ENCODE measurements at places on chromosomes 4 and X. TPM values are rescaled to one million over a fixed set of nuclear protein-coding genes. Genes with fewer than 3 reads are reported as not detected.

DNA sequence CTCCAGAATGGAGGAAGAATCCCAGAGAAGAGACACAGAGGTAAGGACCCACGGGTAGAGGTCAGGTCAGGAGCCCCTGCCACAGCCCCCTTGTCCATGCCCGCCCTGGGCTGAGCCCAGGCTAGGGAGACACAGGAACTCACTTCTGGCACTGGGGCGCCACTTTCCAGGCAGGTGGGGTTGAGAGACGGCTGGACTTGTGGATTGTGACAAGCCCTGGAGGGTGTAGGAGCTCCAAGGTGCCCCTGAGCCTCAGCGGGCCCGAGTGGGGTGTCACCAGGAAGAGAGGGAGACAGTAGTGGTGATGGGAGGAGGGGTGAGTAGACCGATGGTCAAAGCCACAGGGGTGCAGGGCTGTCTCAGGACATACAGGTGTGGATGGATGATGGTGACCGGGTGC, 58.9 kb downstream of the WFS1 start:
- H3K4me1 ChIP-seq = no peaks in the 10 kb centered on the region
- H3K4me3 ChIP-seq = no peak overlapping the region

DNA sequence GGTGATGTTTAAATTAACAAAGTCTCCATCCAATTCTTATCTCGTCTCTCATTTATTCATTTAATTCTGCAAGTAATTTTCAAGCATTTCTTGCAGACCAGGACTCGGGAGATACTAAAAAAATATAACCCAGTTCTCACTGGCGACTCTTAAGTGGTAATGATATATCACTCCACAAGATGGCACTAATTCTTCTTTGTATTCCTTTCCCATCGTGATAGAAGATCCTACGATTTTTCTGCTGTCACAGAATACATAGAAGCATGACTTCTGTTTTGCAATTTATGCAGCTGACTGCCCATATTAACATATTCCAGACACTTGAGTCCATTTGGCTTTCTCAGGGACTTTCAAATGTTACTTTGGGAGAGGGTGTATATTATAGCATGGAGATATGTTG, 64.0 kb upstream of the FGF13 start:
- H3K27me3 ChIP-seq = no peaks in the 10 kb centered on the region
- no peaks in the 10 kb centered on the region for H3K4me1 ChIP-seq
- no peak for DNase-seq
- no peak overlapping the region for H3K4me3 ChIP-seq

STOX2 gene
- 4.1 TPM for total RNA-seq

FABP2 gene
- not detected for total RNA-seq

SEPTIN11 gene
- 97.7 TPM for total RNA-seq

GRCh38 chr4:41957634-41958033, 22.4 kb downstream of the TMEM33 start:
- no peaks in the 10 kb centered on the region for H3K4me1 ChIP-seq
- H3K36me3 ChIP-seq = no peaks in the 10 kb centered on the region
- no peaks in the 10 kb centered on the region for H3K27me3 ChIP-seq
- H3K4me3 ChIP-seq = no peak overlapping the region
- no peak for DNase-seq
- no peak overlapping the region for H3K27ac ChIP-seq

- H3K4me1 ChIP-seq = no peaks in the 10 kb centered on the region
- H3K27me3 ChIP-seq = no peaks in the 10 kb centered on the region
- H3K36me3 ChIP-seq = no peaks in the 10 kb centered on the region
- H3K27ac ChIP-seq = no peak overlapping the region
- DNase-seq = no peak
- H3K4me3 ChIP-seq = no peak overlapping the region
These were observed 21.1 kb upstream of the TADA2B start for GRCh38 chr4:7021930-7022664.

ADGRG2 gene
- 18.7 TPM for total RNA-seq

DNA sequence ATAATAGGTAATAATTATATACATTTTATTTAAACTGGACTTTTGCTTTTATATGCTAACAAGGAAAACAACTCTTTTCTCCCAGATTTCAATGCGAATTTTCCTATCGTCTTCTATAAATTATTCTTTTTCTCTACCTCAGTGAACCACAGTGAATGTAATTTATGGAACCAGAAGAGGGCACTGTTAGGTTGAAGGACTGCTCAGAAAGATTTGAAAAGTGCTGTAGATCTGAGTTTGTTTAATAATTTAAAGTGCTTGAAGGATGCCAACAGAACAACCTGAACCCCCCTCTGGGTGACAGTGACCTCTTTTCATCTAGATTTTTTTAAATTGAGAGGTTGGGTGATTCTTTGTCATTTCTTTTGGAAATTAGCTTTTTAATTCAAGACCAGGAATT, 54.9 kb downstream of the PHOX2B start:
- no peaks in the 10 kb centered on the region for H3K4me1 ChIP-seq
- no peak overlapping the region for H3K27ac ChIP-seq
- H3K36me3 ChIP-seq = no peaks in the 10 kb centered on the region

SYN1 gene
- not detected for total RNA-seq

DNA sequence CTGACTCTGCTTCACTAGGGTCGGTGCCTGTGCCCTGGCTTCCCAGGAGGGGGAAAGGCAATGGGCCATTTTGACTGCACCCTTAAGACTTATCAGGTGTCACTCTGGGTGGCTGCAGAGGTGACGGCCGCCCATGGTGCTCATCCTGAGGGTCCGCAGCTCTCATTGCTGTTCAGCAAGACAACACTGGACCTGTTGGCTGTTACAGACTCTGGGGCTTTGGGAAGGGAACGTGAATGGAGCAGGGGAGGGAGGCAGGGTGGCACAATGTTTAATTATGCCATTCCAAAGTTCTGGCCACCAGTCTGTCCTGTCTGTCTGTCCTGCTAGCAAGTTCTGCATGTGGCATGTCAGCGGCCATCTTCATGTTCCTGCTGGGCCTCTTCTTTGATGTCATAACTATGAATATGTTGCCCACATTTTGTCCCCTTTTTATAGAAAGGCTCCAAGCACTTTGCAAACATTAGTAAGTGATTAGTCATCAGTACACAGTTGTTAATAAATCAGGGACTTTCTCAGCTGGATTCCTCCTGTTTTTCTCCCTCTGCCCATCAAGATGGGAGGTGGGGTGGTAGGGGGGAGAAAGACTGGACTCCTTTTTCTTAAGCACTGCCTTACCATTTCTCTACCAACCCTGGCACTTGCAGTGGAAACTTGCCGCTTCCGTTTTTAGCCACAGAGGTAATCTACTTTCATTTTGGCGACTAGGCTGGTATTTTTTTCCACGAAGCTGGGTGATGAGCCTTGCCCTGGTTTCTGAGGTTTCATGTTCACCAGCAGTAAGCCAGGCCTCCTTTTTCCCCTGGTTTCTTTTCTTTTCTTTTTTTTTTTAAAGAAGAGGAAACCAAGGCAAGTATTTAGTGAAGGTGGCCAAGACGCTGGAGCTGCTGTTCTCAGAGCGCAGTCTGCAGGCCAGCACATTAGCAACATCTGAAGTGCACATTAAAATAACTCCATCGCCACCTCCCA, 88.6 kb upstream of the TRIM2 start:
- no peaks in the 10 kb centered on the region for H3K4me1 ChIP-seq
- no peak for DNase-seq
- H3K36me3 ChIP-seq = no peaks in the 10 kb centered on the region
- no peaks in the 10 kb centered on the region for H3K27me3 ChIP-seq
- H3K27ac ChIP-seq = peak overlapping the region; percentile 65

GRCh38 chrX:115531818-115532403, 29.1 kb upstream of the PLS3 start:
- H3K36me3 ChIP-seq = no peaks in the 10 kb centered on the region
- no peak for DNase-seq
- no peak overlapping the region for H3K27ac ChIP-seq
- no peaks in the 10 kb centered on the region for H3K4me1 ChIP-seq
- no peak overlapping the region for H3K4me3 ChIP-seq
- no peaks in the 10 kb centered on the region for H3K27me3 ChIP-seq

- H3K27ac ChIP-seq = no peak overlapping the region
- no peak for DNase-seq
- no peak overlapping the region for H3K4me3 ChIP-seq
- H3K4me1 ChIP-seq = no peaks in the 10 kb centered on the region
These were observed 313.0 kb upstream of the GRID2 start for GRCh38 chr4:91990726-91991125.

GRCh38 chr4:132593717-132594400, 555.2 kb upstream of the PCDH10 start:
- H3K27ac ChIP-seq = no peak overlapping the region
- no peak overlapping the region for H3K4me3 ChIP-seq
- DNase-seq = no peak
- H3K36me3 ChIP-seq = no peaks in the 10 kb centered on the region
- no peaks in the 10 kb centered on the region for H3K27me3 ChIP-seq

DNA sequence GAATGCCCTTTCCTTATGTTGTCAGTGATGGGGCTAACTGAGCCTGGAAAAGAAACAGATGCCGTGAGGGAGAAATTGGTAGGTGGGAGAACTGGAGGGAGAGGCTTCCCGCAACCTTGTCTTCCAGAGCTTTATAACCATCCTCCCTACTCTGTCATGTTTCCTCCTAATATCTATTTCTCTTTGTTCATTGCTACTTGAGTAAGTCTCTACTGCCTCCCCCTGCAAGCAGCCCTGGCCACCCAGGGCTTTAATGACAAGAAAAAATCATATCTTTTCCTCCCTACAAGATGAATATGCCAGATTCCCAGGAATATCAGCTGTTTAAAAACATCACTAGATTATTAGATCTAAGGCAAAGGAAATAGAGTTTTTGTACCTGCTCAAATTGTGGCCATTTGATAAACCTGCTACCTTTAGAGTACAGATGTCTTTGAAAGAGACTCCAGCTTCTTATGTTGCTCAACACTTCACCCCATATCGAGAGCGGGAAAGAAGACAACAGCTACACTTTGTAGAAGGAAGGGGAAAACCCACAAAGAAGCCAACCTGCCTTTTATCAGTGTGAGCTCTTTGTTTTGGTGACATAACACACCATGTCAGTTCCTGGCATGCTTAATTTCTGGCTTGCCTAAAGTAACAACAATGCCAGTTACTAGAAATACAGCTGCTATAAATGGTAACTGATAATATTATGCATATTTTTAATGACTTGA, 186.6 kb upstream of the LEF1 start:
- no peak overlapping the region for H3K4me3 ChIP-seq
- no peaks in the 10 kb centered on the region for H3K27me3 ChIP-seq
- no peaks in the 10 kb centered on the region for H3K36me3 ChIP-seq
- no peak for DNase-seq

- H3K27ac ChIP-seq = no peak overlapping the region
- H3K4me1 ChIP-seq = no peaks in the 10 kb centered on the region
- no peaks in the 10 kb centered on the region for H3K36me3 ChIP-seq
- no peak for DNase-seq
- no peak overlapping the region for H3K4me3 ChIP-seq
These were observed 54.7 kb upstream of the ARSJ start for GRCh38 chr4:114034189-114034588.

DNA sequence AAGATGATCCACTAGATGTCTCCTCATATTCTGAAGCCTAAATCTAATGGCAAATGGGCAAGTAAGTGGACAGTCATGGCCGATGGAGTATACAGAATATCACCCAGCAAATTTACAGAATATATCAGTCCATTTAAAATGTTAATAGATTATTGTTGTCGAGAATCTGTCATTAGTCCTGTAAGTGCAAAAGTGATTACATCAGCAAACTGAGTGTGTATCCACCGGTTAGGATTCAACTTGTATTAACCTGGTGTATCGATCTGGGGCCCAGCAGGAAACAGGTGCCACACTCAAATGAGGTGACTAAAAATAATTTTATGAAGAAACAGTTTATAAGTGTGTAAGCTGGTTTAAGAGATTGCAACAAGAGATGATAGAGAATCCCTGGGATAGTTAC, 367.9 kb upstream of the FAM47C start:
- no peaks in the 10 kb centered on the region for H3K36me3 ChIP-seq
- DNase-seq = no peak

- DNase-seq = no peak
- H3K36me3 ChIP-seq = no peaks in the 10 kb centered on the region
These were observed 41.6 kb upstream of the GIMD1 start for GRCh38 chr4:106409901-106410889.

GBA3 gene
- 2.4 TPM for total RNA-seq

GRCh38 chr4:11765849-11766453, 337.3 kb upstream of the HS3ST1 start:
- H3K36me3 ChIP-seq = no peaks in the 10 kb centered on the region
- no peaks in the 10 kb centered on the region for H3K4me1 ChIP-seq
- H3K27me3 ChIP-seq = no peaks in the 10 kb centered on the region
- no peak overlapping the region for H3K27ac ChIP-seq
- no peak overlapping the region for H3K4me3 ChIP-seq

DNA sequence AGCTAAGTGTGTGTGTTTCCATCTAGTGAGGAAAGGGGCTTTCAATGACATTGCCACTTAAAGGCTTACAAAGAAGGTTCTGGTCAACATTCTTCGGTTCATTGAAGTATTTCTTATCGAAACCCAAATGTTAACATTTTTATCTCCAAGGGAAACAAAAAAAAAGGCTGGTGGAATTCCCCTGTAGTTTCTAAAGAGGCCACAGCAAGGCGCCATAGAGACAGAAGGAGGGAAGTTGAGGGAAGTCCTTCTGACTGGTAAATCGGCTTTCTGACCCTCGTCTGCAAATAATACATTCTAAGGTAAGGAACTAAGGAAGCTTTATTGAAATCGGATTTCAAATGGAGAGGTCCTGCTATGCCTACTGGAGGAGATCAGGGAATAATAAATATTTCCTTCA, 1.7 kb upstream of the ZFP42 start:
- H3K27me3 ChIP-seq = no peaks in the 10 kb centered on the region
- no peaks in the 10 kb centered on the region for H3K36me3 ChIP-seq
- DNase-seq = no peak
- no peak overlapping the region for H3K27ac ChIP-seq

- H3K4me3 ChIP-seq = no peak overlapping the region
- no peak overlapping the region for H3K27ac ChIP-seq
- H3K4me1 ChIP-seq = no peaks in the 10 kb centered on the region
- H3K36me3 ChIP-seq = no peaks in the 10 kb centered on the region
These were observed 363.3 kb downstream of the PCDH7 start for GRCh38 chr4:31083456-31083855.

PDZD4 gene
- total RNA-seq = 12.6 TPM

MAGEH1 gene
- 99.6 TPM for total RNA-seq

DNA sequence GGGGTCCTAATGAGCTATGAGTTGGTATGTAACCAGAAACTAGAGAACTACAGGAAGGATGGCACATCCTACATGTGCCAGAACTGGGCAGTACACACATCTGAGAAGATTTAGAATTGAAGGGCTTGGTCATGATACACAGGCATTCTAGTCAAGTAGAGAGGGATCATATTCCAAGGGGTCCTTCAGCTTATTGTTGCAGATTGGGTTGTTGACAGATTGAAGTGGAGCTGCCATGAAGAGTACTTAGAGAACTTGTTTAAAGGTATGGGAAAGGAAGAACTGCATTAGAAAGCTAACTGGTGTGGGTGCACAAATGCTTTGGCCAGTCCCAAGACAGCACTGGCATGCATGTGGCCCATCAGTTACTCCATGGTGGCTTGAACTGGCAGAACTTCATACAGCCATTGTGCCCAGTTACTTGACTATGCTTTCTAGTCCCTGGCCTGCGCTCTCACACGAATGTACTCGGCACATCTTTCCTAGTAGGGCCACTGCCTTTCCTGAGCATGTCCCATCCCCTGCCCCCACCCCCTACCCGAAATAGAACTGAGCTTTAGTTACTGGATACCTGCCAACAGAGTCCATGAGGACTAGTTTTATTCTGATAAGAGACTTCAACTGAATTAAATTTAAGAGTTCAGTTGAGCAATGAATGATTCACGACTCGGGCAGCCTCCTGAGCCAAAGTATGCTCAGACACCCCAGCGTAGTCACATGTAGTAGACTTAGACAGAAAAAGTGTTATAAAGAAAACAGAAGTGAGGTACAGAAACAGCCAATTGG, 64.0 kb downstream of the CCNG2 start:
- no peaks in the 10 kb centered on the region for H3K4me1 ChIP-seq
- no peak overlapping the region for H3K27ac ChIP-seq
- H3K27me3 ChIP-seq = no peaks in the 10 kb centered on the region
- H3K36me3 ChIP-seq = no peaks in the 10 kb centered on the region
